ENCODE measurements at places on chromosomes 4 and X.

GRCh38 chrX:10401239-10401638 lies 219.1 kb downstream of the MID1 start:
- DNase-seq: no peak

GRCh38 chrX:11533199-11533651 lies 132.5 kb downstream of the ARHGAP6 start:
- DNase-seq: no peak

- DNase-seq: no peak
Measured at GRCh38 chr4:13920901-13921300, 293.4 kb upstream of the BOD1L1 start.

DNA sequence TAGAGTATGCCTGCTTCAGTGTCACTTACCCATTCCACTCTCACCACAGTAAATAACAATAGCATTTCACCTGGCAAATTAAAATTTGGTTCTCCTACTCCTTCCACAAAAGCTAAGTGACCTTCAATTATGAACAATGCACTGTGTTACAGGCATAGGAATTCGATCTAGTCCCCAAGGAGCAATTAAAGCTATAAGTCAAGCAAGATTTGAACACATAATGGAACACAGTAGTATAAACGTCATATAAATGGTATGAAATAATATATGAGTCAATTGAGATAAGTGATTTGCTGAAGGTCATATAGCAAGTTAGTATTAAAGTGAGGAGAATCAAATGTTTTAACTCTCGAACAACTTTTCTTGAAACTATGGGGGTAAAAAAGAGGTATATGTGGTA lies 65.8 kb downstream of the ARAP2 start:
- no peak for DNase-seq

GRCh38 chrX:11367609-11368430 lies 74.6 kb downstream of the AMELX start:
- no peak for DNase-seq

GRCh38 chr4:39335566-39335965 lies 30.6 kb downstream of the RFC1 start:
- DNase-seq: no peak

GRCh38 chr4:183390374-183390773 lies 54.1 kb upstream of the CDKN2AIP start:
- DNase-seq: no peak

- no peak for DNase-seq
Measured at GRCh38 chr4:78150543-78150864, 93.4 kb downstream of the FRAS1 start.

DNA sequence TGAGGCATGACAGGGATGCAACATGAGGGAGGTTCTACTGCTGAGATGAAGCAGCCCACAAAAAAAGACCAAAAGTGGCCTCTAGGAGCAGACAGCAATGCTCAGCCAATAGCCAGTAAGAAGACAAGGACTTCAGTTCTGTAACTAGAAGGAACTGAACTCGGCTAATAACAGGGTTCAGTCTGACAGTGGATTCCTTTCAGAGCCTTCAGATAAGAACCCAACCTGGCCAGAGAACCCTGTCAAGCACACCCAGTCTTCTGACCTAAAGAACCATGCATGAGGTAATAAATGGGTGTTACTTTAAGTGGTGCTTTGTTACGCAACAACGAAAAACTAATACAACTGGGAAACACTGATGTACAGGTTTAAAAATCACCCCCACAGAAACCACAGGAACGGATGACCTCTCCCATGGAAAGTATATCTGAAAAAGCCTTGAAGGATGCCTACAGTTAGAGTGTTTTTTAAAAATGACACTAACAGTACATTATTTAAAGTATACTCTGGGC lies 94.6 kb downstream of the PAPSS1 start:
- DNase-seq: no peak

DNA sequence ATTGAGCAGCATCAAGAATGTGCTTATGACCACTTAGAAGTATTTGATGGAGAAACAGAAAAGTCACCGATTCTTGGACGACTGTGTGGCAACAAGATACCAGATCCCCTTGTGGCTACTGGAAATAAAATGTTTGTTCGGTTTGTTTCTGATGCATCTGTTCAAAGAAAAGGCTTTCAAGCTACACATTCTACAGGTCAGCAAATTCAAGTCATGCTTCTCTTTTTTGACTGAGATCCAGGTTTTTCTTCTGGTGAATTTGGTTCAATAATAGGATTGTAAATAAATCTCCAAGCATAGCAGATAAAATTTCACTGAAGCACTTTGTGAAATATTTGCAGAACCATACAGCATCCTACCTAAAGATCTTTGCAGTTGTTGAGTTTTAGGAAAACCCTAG lies 218.1 kb downstream of the TLL1 start:
- no peak for DNase-seq

GRCh38 chr4:107736924-107737448 lies 17.0 kb upstream of the PAPSS1 start:
- no peak for DNase-seq

DNA sequence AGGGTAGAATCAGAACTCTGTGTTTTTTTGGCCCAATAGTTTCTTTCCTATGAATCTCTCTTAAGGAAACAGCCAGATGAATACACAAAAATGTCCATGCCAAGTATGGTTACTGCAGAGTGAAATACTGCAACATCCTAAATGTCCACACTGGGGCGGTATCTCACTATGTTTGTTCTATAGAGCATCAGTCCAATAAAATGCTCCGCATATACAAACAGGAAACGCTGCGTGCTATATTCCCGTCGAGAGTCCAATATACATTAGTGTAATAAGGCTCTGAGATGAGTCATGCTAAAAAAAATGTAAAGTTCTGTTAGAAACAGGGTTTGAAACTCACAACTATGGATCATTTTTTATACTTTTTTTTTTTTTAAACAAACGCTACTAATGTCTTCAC lies 72.9 kb upstream of the ENOX2 start:
- DNase-seq: no peak

DNA sequence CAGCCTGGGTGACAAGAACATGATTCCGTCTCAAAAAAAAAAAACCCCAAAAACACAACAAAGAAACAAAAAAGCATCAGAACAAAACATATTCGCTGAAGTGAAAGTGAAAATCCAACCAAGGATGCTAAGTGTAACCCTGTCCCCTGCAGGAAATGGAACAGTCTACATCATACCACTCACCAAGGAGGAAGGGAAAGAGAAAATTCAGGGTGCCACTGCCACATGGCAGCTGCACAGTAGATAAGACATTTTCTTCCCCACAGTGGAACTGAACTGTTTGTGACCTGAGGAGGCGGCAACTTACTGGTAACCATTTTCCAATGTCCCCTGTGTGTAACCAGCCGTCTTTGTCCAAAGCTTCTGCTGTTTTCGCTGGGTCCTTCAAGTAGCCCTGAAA lies 28.2 kb upstream of the CENPU start:
- peak; percentile 5 for DNase-seq

DNA sequence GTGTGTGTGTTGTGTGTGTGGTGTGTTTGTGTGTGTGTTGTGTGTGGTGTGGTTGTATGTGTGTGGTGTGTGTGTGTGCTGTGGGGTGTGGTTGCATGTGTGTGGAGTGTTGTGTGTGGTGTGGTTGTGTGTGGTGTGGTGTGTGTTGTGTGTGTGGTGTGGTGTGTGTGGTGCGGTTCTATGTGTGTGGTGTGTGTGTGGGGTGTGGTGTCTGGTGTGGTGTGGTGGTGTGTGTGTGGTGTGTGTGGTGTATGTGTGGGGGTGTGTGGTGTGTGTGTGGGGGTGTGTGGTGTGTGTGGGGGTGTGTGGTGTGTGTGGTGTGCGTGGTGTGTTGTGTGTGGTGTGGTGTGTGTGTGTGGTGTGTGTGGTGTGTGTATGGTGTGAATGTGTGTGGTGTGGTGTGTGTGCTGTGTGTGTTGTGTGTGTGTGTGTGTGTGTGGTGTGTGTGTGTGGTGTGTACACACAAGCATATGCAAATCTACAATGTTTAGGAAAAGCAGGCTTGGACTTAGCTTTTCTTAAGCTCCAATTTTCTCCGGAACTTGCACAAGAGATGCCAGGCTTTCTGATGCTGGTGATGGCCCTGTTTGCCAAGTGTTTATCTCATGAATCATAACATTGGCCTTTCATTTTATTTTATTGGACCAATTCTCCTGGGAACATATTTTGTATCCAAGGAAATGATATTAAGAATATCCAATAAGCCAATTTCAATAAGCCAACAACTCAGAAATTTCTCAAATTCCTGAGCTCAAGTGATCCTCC lies 148.7 kb downstream of the SPATA18 start:
- DNase-seq: no peak

DNA sequence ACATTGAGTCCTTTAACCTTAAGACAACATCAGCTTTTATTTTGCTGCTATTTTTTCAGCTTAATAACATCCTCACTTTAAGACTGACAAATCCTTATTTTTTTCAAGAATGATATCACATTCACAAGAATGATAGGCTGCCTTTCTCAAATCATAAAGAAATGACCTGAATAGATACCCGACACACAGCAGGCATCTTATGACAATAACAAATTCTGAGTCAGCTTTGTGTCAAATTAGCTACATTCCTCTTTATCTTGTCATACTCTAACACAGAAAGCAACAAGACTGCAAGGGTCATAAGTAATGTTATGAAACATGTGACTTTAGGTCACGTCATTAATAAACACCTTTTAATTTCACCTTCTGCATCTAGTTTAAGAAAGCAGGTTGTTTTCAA lies 2387.6 kb downstream of the PCDH7 start:
- DNase-seq: no peak

DNA sequence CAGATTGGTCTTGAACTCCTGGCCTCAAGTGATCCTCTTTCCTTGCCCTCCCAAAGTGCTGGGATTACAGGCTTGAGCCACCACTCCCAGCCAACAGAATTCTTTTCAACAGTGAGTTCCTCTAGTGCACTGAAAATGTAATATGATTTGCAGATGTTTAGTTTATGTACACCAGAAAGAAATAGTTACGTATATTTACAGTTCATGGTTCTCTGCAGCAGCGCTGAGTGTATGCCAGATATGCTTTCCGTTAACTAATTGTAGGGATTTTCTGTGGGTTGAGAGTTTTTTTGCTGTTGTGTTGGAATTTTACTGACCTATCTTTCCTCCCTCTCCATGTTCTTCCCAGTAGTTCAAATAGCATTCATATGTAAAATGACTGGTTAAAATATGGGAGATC lies 44.0 kb downstream of the GAB1 start:
- no peak for DNase-seq

DNA sequence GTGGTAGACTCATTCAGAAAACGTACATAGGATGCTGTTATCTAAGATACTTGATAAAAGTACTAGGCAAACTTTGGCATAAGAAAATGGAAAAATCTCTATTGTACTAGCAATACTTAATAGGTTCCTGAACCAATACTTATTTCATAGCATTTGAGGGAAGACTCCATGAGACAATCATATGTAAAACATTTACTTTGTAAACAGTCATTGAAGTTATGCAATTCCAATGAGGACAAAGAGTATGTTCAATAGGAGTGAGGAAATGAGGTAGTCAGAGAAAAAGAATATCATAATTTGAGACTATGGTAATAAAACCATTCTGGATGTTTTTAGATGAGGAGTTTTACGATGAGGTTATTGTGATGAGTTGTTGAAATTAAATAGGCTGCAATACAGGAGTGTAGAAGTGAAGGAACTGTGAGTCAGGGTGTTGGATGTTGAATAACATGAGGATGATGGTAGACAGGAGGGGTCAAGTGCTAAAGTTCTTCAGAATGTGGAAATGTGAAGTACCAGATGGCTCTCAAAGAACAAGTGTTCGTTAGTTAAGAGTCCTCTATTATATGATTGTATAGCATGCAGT lies 397.9 kb downstream of the PPP3CA start:
- no peak for DNase-seq

- DNase-seq: no peak
Measured at GRCh38 chrX:15815779-15816437, 25.6 kb downstream of the ZRSR2 start.

- no peak for DNase-seq
Measured at GRCh38 chrX:32448945-32449344, 762.4 kb downstream of the DMD start.

DNA sequence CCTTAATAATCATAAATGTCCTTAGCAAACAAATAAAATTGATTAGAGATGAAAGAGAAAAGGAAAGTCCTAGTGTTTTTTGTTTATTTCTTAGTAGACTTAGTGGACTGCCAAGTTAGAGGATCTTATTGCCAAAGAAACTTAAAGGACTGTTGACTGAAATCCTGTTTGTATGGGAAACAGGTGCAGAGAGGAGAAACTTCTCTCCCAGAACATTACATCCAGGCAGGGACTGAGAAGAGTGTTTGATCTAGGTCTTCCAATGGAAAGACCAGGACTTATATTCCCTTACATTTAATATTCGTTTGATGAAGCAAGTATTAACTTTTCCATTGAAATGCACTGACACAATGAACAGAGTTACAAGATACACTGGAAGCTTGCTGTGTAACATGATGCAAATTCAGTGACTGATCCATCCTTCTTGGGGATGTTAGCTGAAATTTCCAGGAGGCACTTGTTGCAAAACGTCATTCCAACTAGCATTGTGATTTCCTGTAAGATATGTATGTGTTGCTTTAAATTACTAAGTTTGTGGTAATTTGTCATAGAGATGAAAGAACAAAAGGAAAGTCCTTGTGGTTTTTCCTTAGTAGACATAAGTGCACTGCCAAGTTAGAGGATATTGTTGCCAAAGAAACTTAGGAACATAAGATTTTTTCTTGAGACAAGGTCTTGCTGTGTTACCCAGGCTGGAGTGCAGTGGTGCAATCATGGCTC lies 505.6 kb downstream of the STIM2 start:
- no peak for DNase-seq

- DNase-seq: no peak
Measured at GRCh38 chr4:140213749-140214148, 59.8 kb upstream of the MAML3 start.

- DNase-seq: peak; percentile 62
Measured at GRCh38 chr4:112321776-112322684, 24.9 kb downstream of the ALPK1 start.

- DNase-seq: no peak
Measured at GRCh38 chr4:163693776-163694175, 199.3 kb downstream of the TMA16 start.

DNA sequence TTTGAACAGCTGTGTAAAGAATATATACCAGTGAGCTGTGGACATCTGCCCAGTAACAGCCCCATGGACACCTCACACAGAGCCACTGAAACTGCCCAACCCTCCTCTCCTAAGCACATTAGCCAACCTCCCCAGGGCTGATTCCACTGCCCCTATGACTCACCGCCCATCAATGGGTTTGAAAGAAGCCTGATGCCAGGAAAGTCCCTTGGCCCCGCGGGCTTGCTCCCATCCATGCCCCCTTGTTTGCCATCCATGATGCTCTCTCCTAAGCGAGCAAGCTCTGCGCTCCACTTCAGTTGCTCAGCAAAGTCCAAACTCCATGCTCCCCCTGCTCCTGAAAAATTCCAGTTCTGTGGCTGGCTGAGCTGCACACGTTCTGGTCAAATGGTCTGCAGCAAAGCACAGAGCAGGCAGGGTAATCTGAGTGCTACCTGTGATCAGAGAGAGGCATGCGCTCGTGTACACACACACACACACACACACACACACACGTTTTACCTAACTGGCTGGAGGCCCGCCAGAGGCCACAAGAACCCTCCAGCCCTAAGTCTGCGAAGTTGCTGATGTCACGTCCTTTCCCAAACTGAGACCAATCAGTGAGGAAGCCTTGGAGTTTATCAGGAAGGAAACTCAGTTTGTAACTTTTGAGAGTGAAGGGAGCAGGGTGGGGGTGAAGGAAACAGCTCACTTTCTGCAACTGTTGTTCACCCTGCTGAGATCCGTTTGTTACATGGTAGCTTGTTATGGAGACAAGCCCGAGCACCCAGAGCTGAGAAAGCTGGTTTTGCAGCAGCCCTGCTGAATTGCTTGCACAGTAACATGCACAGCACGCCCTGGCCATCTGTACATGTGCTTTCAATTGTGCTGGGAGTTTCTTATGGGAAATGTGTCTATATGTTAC lies at the start of gene ASB9:
Gene ASB9, minus strand, starts transcription at position 466 of the 904 bp plus-strand sequence. Its CDS starts 209 bp downstream, at position 257.
- DNase-seq: no peak

GRCh38 chrX:16005917-16006316 lies 117.4 kb upstream of the GRPR start:
- DNase-seq: no peak

Measured in stimulated activated CD8-positive, alpha-beta memory T cell treated with anti-CD3 and anti-CD28 coated beads, Interleukin-2, amount 100 ng/mL, for 1 hour (primary cell).